ENCODE measurements at places on chromosomes 6 and 20.

GRCh38 chr6:100161782-100162365 is 167.9 kb upstream of the MCHR2 start:
- no peak for DNase-seq

- no peak for DNase-seq
These were observed 56.4 kb downstream of the RFX6 start for GRCh38 chr6:116933485-116933884.

DNA sequence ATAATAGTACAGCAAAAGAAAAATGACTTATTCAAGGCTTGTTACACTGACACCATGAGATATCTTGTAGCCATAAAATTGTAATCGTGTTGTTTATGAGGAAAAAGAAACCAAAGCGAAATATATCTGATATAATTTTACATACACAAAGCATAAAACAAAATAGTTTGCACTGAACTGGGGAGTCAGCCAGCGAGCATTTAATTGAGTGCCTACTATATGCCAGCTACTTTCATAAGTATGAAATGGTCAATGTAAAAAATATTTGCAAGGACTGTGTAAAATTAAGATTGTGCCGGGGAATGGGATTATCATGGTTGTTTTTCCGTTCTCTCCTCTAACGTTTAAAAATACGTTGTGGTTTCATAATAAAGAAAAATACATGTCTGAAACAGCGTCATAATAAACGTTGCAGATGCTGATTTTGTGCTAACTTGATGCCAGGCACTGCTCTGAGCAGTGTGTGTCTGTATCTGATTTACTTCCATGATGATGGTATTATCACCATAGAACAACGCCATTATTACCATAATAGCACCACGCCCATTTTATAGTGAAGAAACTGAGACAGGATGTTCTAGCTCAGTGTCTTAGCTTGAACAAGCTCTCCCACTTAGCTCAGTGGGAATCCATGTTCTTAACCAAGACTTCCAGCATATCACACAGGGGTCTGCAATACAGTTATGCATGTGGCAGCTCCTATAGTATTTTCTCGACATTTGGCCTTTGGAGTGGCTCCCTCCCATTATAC is 144.6 kb downstream of the BCAS1 start:
- DNase-seq: no peak

GRCh38 chr6:16698997-16699868 is 62.0 kb downstream of the ATXN1 start:
- no peak for DNase-seq

DNA sequence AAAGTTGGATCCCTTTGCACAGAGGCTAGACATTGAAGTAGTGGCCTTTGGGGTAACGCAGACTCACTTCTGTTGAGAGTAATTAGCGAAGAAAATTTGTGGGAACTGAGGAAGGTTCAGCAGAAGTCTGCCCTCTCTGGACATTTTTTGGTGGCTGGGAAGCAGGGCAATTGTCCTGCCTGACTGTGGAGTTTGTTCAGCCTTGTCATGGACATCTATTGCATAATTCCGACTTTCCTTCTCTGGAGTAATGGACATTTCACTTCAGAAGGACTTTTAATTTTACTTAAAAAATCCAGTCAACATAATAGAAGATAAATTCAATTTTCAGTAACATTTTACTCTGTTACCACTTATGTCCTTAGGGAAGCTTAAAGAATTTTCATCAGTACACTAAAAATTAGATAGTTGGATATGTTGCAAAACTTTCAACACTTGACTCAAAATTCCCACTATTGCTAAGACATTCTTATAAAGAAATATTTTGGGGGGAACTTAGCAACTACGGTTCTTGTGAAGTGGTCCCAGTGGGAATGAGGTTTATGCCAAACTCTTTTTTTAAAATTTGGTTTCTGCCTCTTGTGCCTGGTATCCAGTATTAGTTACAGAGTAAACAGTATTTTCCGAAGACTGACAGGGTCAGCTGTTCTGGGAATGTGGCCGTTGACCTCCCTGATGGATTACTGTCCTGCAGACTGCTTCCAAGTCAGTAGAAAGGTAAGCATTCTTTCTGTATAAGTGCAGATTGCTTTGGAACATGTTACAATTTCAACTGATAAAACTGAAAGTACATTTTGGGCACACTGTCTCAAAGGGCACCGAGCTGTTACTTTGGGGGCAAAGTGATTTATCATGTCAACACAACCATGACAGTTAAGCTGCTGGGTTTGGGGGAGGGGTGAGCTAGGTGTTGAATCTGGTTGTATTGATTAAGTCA is 100.6 kb upstream of the MLIP start:
- no peak for DNase-seq

DNA sequence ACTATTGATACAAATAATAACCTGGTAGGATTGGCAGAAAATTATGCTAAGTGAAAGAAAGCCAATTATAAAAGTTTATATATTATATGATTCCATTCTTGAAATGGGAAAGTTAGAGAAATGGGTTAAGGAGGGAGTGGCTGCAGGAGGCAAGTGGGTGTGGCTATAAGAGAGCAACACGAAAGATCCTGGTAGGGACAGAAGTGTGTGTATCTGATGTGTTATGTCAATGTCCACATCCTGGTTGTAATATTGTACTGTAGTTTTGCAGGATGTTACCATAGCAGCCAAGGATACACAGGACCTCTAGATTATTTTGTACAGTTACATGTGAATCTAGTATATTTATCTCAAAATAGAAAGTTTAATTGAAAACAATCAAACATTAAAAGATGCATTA is 46.8 kb downstream of the SNX5 start:
- DNase-seq: no peak

GRCh38 chr6:39350723-39351505 is 28.4 kb upstream of the KCNK16 start:
- no peak for DNase-seq

DNA sequence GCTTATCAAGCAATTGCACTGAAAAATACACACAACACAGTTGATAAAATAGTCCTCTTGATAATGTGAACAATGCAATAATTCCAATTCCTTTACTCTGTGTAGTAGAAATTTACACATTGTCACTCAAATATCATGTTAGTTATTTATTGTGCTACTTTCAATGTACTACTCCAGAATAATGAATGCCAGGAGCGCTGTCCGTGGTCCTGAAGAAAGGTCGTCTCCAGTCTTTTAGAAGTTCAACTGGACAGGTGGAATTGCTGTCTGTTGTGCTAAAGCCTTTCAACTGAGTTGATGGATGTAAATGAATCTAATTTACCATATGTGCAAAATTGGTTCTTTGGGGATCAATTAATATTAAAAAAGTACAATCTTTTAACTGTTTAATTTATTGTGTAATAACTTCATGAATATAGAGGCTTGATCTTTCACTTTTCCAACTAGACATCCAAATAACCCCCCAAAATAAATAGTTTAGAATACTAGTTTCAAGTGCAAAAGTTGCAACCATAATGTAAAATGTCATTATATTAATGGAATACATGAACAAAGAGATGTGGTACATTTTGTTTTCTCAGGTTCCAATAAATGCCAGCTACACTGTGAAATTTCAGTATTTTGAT is 3.2 kb downstream of the GRIK2 start:
- DNase-seq: no peak

GRCh38 chr6:16055852-16056251 is 73.0 kb upstream of the MYLIP start:
- DNase-seq: no peak

DNA sequence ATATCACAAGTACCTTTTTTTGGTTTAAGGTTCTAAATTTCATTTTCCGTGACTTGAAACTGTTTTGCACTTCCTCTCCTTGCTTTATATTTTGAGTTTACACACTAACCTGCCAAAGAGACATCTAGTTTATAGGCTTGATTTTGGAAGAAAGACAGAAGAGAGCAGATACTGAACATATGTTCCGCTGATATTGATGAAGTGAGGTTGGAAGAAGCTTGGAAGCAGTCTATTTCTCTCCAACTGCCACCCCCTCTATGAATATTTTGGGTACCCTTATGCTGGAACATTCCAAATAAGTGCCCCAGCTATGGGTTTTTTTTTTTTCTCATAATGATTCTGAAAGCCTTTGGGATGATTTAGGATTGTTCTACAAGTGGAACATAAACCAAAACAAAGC is 150.6 kb downstream of the LAMA2 start:
- no peak for DNase-seq

GRCh38 chr6:42877695-42878094 is 1.7 kb upstream of the RPL7L1 start:
- no peak for DNase-seq

DNA sequence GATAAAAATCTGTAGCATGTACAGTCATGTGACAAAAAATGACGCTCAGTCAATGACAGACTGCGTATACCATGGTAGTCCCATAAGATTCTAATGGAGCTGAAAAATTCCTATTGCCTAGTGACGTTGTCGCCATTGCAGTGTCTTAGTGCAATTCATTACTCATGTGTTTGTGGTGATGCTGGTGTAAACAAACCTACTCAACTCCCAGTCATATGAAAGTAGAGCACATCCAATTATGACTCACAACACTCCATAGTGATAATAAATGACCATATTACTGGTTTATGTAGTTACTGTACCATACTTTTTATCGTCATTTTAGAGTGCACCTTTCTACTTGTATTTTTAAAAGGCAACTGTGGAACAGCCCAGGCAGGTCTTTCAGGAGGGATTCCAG is 45.0 kb downstream of the TFAP2A start:
- DNase-seq: no peak

- no peak for DNase-seq
These were observed 29.5 kb downstream of the TOP1 start for GRCh38 chr20:41057999-41058673.

DNA sequence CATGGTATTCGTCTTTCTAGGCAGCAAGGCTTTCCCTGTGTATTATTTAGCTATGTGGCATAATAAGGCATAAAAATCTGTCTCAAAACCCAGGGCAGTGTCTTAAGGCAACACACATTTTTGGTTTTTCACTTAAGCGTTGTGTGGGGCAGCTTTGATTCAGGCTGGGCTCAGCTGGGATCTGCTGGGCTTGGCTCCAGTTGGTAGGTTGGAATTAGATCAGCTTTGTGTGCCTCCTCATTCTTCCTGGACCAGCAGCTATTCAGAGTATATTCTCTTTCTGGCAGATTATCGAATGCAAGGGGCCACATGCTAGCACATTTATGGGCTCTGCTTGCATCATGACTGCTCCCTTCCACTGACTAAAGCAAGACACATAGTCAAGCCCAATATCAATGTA is 487.9 kb downstream of the RFPL4B start:
- DNase-seq: no peak

DNA sequence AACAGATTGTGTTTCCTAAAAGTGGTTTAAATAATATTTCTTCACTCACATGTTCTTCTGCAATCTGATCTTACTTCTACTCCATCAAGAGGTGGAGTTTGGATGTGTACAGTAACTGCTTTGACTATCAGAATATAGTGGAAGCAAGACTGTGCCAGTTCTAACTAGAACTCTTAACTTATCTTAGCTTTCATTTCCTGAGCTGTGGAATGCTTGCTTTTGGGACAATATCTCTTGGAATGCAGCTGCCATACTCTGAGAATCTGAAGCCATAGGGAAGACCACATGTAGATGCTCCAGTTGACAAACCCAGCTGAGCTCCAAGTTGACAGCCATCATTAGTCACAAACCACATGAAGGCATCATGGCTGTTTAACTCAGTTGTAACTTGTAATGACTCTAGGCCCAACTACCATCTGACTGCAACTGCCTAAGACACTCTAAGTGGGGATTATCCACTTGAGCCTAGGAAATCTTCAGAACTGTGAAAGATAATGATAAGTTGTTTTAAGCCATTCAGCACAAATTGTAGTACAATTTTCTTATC is 40.8 kb upstream of the MAN1A1 start:
- DNase-seq: no peak

DNA sequence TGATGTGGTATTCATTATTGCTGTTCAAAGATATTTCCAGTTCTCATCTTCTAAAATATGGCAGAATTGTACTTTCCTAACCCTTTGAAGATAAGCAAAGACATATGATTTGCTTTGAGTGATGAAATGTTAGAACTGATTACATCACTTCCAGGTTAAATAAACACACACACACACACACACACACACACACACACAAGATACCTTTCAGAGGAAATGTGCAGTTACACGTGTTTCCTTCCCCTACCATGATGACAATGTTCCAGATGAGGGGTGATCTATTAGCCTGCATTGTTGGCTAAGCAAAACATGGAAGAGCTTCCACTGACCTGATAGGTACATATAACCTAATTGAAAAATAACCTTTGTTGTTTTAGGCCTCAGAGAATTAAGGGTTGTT is 11.7 kb upstream of the FRK start:
- DNase-seq: no peak

DNA sequence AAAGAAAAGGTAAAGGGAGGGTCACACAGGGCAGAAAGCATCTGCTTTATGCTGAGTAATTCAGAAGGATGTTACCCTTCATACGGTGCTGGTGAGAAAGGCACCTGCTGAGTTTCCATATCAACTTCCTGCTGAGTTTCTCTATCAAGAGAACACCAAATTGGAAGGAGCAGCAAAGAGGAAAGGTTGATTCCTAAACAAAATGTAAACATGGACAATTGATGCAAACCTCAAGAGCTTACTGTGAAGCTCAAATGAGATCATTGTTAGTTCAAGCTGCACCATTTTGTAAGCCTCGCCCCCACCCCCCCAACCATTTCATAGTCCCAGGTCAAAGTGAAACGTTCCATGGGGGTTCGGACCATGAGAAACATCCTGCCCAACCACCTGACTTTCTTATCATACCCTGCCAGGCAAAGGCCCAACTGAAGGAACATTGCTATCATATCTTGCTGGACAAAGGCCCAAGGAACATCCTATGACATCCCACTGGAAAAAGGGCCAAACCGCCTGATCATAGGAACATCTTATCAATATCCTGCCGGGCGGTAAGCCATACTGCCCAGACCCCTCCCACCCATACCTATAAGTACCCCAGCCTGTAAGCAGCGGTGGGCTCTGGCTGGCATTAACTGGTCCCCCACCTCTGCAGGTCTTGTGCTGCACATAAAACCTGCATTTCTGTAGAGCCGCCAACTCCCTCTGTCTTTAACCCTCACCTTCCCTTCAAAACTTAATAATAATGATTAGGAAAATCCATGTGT is 171.6 kb downstream of the UBE3D start:
- DNase-seq: no peak

GRCh38 chr20:20566516-20566915 is 145.9 kb downstream of the RALGAPA2 start:
- DNase-seq: no peak

DNA sequence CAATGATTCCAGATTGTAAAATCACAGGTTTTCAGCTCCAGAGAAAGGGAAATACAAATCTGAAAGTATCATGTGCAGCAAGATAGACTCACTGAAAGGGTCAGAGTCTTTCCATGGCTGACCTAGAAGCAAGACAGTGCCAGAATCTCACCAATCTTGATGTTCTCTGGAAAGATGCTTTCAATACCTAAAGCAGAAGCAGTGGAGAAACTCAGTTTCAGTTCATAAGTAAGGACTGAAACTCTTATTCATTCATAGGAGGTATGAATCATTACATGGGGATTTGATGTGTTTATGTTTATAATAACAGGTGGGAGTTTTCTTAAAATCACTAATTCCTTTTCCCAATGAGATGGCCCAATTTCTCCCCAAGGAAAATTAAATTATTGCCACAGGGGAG is 42.5 kb downstream of the SLC2A12 start:
- DNase-seq: no peak

Data from activated T-helper 9 cell treated with anti-CD3 and anti-CD28 coated beads, Interleukin-2, amount 50 U/mL, for 16 hours (primary cell).